ENCODE measurements at places on chromosomes 1 and 21.

- no peak for DNase-seq
Measured at GRCh38 chr1:176118985-176119384, 88.1 kb downstream of the COP1 start.

DNA sequence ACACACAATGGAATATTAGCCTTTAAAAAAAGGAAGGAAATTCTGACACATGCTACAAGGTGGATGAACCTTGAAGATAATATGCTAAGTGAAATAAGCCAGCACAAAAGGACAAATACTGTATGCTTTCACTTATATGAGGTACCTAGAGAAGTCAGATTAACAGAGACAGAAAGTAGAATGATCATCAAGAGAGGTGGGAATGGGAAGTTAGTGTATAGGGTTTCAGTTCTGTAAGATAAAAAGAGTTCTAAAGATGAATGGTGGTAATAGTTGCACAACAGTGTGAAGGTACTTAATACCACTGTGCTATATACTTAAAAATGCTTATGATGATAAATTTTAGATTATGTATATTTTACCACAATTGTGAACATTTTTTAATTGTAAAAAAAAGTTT lies 7.2 kb downstream of the RPAP2 start:
- DNase-seq: no peak

GRCh38 chr1:70364439-70364838 lies 9.9 kb upstream of the ANKRD13C start:
- no peak for DNase-seq

- no peak for DNase-seq
Measured at GRCh38 chr1:156833603-156834002, 17.0 kb upstream of the SH2D2A start.

GRCh38 chr1:160863061-160863773 lies 530 bp upstream of the CD244 start:
- no peak for DNase-seq

GRCh38 chr1:40047276-40047675 lies 6.7 kb downstream of the CAP1 start:
- DNase-seq: no peak

- DNase-seq: no peak
Measured at GRCh38 chr1:197173571-197174507, 27.4 kb upstream of the ASPM start.

GRCh38 chr1:154808261-154808908 lies 61.7 kb downstream of the KCNN3 start:
- no peak for DNase-seq

DNA sequence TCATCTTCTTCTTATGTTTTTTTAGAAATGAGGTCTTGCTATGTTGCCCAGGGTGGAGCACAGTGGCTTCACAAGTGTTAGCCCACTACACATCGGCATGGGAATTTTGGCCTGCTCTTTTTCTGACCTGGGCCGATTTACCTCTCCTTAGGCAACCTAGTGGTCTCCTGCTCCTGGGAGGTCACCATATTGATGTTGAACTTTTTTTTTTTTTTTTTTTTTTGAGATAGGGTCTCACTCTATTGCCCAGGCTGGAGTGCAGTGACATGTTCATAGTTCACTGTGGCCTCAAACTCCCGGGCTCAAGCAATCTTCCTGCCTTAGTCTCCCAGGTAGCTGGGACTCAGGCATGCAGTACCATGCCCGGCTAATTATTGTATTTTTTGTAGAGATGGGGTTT lies 7.5 kb downstream of the AK2 start:
- DNase-seq: no peak

DNA sequence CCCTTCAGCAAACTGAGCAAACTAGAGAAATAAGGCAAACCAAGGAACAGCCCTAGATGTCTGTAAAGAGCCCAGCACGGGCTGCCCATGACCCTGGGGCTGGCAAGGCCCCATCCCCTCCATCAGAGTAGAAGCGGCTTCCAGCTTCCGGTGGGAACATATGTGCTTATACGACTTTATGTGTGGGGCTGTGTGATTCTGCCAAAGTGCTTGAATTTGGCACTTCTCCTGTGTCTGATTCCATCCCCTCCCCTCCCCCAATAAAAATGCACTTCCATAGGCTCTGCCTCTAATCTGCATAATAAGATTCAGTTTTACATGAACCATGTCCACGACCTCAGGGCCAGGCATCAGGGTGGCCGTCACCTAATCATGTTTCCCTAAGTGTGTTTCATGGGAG lies 236.6 kb downstream of the DSCAM start:
- DNase-seq: no peak

DNA sequence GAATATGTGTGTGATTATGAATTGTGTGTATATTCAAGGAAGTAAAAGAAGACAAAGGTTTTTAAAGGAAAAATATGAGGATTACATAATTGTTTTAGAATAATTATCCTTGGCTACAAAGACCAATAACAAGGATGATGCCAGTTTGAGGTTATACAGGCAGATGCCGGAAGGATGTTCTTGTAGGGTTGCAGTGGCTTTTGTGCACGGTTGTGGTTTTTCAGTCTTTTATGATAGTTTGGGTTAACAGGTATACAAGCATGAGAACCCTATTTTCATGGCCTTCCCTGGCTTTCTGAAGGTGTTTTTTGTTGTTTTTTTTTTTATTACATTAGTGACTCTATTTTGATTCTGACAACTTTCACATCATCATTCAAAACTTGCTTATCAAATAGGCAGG lies 4.9 kb downstream of the CR2 start:
- DNase-seq: peak; percentile 8

- no peak for DNase-seq
Measured at GRCh38 chr1:50605186-50605875, 182.1 kb upstream of the DMRTA2 start.

DNA sequence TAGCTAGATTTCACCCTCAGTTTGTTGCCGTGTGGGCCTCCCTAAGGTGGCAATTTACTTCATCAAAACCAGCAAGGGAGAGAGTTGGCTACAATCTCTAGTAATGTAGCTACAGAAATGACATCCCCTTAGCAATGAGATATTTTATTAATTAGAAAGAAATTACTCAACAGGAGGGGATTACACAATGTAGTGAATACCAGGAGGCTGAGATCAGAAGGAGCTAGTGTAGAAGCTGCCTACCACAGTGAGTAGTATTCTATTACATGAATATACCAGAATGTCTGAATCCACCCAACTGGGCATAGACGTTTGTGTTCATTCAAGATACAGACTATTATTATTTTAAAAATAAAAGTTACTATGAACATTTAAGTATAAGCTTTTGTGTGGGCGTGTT lies 868.2 kb upstream of the CXADR start:
- DNase-seq: no peak

GRCh38 chr1:202162047-202162417 lies 1.6 kb upstream of the PTPN7 start:
- peak; percentile 46 for DNase-seq

DNA sequence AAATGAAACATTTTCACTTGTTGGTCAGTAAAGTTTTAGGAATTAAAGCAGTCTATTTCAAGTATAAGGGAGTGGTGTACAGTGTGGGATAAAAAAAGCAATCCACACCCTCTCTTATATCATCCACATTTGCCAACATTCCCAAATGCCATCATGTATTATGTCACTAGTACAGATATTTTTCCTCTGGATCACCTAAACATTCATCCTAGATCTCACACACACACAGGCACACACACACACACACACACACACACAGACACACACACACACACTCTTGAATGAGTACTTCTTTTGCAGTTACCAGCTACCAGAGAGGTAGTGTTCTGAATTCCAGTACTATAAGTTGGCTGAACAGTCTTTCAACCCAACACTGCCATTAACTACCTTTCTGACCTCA lies 1369.1 kb upstream of the ADGRL4 start:
- no peak for DNase-seq

GRCh38 chr1:112044745-112045144 lies 55.3 kb upstream of the KCND3 start:
- DNase-seq: no peak

DNA sequence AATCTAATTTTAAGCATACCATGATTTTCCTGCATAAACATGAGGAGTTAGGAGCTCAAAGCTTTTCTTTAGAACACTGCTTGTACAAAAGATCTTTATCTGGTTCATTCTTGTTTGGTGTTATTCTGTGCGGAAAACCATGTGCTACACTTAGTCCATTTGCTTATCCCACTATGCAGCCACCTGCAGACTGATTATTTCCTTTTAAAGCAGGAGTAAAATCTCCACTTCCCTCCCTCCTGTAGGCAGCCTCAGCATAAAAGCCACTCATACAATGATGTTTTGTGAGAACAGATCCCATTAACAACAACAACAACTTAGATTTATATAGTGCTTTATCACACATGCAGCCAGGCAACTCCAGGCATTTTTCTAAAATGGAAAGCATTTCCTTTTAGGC lies 355.3 kb upstream of the NEGR1 start:
- DNase-seq: no peak

- no peak for DNase-seq
Measured at GRCh38 chr1:71074681-71075080, 6.2 kb downstream of the ZRANB2 start.

- no peak for DNase-seq
Measured at GRCh38 chr1:2108877-2109580, 58.8 kb downstream of the PRKCZ start.

DNA sequence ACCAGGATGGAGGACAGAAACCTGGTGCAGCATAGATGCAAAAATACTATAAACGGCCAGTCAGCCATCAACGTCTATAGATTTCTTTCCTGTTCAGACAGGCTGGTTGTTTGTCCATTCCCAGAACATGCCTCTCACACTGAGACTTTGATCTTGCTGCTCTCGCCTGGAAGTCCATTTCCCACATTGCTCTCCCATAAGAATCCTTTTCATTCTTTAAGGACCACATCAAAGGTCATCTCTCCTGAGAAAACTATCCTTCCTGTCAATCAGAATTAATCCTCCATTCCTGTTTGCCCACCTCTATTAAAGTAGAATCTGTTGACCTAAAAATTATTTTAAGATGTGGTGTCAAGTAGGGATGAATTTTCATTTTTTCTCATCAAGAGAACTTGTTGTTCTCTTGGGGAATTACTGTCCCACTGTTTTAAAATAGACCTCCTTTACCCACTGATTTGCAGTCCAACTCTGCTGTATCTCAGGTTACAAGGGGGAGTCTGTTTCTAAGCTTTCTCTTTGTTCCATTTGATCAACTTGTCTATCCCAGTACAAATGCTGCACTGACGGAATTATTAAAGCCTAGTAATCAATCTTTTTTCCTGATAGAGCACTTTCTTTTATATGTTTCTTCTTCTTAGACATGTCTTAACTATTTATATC lies 172.7 kb downstream of the PATJ start:
- DNase-seq: no peak

GRCh38 chr1:37817481-37817880 lies 9.5 kb upstream of the YRDC start:
- no peak for DNase-seq

DNA sequence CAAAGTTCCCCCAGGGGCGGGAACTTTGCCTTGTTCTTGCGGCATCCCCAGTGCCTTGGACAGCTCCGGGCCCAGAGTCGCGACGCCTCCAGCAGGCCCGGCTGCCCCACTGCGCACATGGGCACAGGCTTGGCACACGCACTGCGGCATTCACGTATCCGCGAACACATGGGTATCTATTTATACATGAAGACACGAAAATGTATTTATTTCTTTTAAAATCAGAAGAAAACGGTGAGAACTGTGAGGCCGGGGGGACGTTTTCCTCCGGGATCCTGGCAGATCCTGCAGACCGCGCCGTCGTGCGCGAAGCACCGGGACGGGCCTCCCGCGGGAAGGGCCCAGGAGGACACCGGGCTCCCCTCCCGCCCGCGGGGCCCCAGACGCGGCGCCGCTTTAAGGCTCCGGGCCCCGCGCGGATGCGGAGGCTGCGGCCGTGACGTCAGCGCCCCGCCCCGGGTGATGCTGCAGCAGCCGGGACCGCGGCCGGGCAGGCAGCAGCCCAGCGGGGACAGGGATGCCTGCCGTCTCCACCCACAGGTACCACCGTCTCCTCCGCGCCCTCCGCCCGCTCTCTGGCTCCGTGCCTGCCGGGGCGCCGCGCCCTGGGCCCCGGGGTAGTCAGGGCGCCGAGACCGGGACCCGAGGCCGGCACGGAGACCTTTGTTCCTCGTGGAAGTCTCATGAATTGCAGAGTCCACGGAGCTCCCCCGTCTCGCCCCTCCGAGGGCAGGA lies at the start of gene SLC45A1:
SLC45A1 (plus strand) TSS at position 468 of the 735 bp plus-strand sequence. CDS start 6,216 bp downstream, outside the sequence.
- DNase-seq: peak; percentile 77

DNA sequence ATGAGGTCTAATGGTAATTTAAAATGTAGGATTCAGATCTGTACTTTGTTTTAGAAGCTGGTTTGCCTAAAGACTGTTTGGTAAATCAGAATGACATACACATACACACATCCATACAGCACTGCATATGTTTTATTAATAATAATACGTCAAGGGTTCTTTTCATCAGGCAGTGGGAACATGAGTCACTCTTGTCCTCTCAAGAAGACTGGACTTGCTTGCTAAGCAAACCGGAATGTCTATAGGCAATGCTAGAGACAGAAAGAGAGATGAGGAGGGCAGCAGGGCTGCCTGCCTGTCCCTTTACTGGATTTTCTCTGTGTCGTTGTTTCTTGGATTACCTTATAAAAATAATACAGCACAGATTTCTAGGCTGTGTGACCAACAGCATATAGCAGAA lies 119.1 kb upstream of the GALNT2 start:
- DNase-seq: no peak

DNA sequence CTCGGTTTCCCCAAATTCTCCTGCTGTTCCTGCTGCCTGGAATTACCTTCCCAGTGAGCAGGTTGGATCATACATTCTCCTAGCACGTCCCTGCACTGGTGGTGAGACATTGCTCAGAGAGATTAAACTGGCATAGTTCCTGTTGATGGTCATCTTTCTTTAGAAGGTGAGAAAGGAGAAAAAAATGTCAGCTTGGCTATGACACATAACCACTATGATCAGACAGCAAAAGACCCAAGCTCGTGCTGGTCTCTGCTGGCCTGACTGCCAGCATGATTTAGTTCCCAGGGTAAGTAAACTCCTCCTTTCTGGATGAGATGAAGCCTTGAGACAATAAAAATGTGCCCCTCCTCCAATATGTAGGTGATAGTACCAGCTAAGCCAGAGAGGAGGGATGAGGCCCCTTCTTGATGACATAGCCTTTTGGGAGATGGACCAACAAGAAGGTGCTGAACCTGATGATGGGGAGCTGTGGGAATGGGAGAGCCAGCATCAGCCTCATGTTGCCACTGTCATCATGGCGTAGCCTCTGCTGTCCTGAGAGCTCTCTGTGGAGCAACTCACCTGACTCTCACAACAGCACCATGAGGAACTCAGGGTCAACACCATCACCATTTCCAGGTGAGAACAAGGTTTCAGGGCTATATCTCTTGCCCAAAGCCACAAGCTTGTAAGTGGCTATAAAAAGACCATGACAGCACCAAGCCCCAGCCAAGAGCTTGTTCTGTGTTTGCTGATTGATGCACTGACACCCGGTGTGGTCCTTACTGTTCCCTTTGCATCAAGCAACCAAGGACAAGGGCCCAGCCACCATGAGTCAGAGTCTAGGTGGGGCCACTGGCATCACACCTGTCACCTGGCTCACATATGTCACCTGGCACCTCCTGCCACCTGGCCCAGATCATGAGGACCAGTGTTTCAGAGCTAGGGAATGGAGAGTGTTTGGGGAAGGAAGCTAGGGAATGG lies 200.0 kb downstream of the MATN1 start:
- DNase-seq: no peak
